ENCODE measurements at places on chromosomes 6 and 20.

DNA sequence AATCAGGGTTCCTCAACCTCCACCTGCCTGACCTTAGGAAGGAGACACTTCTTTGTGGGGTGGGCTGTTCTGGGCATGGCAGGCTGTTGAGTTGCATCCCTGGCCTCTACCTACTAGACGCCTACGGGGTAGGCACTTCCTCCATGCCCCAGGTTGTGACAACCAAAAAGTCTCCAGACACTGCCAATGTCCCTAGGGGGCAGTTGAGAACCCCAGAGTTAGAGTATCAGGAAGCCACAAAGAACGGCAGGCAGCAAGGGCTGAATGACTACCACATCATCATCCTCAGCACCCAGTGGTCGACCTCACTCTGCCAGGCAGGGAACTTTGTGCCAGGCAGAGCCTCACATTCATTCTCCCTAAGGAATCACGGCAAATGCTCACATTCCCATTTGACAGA is 21.5 kb downstream of the PMEPA1 start:
- DNase-seq, result no peak

DNA sequence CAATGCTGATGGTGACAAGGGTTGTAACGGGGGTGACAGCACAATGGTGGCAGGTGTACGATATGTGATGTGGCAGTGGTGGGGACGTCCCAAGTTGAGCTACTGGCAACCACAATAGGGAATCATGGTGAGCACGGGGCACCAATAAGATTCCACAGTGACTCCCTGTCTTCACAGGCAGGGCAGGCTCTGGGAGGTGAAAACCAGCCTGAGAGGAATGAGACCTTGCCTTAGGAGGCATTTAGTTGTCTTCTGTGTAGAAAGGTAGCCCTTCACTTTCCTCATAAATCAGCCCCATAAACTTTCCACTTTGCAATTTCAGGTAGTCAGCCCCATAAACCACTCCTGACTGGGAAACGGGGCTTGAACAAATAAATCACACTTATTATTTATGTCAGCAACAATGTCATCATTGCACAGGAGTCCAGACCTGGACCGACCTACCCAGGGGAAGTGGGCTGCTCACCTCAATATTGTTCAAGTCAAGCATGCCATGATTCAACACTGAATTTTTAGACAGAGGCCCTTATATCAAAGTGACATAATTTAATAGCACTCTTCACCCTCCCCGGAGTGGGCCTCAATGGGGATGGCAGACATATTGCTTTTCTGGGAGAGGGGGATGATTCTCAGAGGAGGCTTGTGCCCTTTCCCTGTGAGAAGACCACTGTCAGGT is 150.8 kb downstream of the CDC5L start:
- DNase-seq, result no peak

GRCh38 chr6:163596174-163596573 is 181.7 kb downstream of the QKI start:
- no peak for DNase-seq

DNA sequence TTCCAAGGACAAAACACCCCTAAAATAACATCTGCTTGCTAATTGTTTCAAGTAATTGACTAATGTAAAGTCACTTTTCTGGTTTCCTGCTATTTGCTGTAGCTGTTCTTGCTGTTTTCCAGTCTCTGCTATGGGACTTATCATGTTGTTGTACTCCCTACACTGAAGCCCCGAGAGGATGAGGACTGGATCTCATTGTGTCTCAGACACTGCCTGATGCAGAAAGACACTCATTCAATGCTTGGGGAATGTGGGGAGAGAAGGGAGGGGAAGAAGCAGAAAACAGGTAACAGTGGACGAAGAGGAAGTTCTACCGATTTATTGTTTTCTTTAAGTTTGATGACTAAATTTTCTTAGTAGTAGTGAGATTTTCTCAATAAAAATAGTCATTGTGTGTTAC is 79.8 kb downstream of the DOK5 start:
- no peak for DNase-seq

DNA sequence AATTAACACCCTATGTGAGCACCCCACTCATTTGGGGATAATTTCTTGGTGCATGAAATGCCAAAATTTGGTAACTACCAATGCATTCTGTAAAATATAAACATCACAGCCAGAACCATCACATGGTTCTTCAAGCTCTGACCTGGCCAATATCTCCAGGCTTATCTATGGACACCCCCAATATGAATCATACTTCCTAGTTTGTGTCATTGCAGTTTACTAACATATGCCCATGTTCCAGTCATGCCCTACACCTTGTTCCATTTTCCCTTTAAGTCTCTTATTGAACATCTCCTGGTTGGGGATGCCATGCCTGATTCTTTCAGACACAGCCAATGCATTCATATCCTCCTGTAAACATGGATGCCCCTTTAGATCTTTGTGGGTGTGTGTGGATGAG is 572.8 kb upstream of the BTBD3 start:
- DNase-seq, result no peak

DNA sequence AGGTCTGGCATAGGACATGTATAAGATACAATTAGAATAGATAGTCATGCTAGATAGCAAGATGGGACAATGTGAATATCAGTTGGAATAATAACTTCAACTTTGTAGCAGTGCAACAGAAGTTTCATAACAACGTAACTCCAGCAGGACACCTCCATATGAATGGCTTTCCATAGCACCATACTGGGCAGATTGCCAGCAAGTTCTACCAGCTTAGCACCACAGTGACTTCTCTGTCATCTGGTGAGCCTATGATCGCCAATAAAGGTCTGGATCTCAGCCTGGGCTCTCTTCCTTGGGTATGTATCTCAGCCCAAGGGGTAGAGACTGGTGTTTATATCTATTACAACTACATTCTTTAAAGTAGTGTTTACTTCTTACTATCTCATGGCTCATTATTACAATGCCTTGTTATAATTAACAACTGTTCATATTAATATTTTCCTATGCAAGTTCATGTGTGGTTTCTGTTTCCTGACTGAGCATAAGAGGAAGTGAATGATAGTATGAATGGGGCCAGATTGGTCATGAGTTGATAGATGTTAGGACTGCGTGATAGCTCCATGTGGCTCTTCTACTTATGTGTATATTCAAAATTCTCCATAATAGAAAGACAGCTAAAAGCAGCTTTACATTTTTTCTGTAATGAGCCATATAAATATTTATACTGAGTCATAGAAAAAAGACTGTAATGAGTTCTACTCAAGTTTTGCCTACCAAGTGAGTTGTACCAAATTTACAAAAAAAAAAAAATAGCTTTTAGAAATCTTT is 22.9 kb downstream of the HTR1B start:
- no peak for DNase-seq

- no peak for DNase-seq
Observed at GRCh38 chr6:161748535-161749416, 474.9 kb upstream of the AGPAT4 start.

DNA sequence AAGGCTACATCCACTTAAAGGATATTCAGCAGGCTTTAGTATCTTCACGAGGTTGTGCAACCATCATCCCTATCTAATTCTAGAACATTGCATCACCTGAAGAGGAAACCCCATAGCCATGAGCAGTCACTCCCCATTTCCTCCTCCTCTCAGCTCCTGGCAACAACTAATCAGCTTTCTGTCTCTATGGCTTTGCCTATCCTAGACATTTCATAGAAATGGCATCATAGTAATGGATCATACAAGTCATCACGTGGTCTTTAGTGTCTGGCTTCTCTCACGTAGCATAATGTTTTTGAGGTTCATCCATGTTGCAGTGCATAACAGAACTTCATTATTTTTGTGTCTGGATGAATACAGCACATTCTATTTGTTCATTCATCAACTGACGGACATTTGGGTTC is 20.5 kb downstream of the SNAI1 start:
- no peak for DNase-seq

DNA sequence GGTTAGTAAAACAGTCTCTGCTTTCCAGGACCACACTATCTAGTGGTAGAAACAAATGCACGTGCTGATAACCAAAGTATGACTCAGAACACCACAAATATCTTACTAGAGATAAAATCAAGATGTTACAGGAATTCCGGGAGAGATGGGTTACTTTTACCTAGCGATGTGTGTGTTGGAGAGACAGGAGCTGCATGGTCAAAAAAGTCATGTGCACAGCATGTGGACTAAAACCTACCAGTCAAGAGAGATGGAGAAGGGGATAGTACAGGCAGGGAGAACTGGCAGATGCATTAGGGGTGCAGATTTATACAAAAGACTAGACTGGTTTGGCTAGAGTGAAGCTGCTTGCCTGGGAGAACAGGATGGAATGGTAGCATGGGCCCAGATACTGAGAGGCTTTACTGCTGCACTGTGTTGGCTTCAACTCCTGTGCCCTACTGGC is 75.3 kb upstream of the MRAP2 start:
- DNase-seq, result no peak

- no peak for DNase-seq
Observed at GRCh38 chr6:69594405-69594804, 202.4 kb downstream of the LMBRD1 start.

DNA sequence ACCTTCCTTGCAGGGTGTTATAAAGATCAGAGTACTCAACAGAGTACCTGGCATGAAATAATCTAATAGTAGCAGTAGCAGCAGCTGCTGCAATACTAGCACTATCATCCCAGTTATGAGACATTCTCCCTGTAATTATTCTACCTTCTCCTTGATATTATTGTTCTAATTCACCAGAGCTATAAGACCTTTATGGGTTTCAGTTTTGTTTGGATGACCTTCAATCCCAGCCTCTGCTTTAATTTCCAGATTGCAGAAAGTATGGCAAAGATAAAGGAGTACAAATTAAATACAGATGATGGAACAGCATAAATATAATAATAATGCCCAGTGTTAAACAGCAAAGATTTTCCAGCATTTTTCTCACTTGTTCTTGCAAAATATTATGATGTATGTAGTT is 150.5 kb upstream of the MYLIP start:
- DNase-seq, result no peak

- peak; percentile 24 for DNase-seq
Observed at GRCh38 chr20:38674092-38674764, 50.1 kb upstream of the SLC32A1 start.

DNA sequence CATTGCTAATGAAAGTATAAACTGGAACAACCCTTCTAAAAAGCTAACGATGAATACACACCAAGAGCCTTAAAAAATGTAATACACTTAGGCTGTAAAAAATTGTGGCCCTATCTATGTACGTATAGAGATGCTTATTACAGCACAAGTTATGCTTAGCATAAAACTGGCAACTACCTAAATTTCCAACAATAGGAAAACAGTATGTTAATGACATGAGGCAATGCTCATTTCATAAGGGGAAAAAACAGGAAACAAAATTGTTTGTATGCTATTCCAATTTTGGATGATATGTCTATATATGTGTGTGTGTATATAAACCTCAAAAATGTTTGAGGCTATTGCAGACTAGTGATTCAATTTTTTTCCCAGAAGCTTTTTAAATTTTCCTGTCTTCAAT is 82.5 kb downstream of the DTNBP1 start:
- no peak for DNase-seq

- no peak for DNase-seq
Observed at GRCh38 chr20:42161228-42161829, 543.2 kb upstream of the CHD6 start.

- no peak for DNase-seq
Observed at GRCh38 chr6:11292091-11292490, 59.6 kb upstream of the NEDD9 start.

DNA sequence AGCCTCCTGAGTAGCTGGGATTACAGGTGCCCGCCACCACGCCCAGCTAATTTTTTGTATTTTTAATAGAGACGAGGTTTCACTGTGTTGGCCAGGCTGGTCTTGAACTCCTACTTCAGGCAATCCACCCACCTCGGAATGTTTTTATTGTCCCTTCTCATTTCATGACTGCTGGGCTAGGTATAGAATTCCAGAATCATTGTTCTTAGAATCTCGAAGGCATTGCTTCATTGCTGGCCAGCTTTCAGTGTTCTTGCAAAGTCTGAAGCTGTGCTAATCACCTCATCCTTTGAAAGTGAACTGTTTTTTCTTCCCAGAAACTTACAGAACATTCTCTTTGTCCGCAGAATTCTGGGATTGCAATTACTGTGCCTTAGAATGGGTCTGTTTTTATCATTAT is 49.0 kb downstream of the PTPN1 start:
- DNase-seq, result no peak

GRCh38 chr6:54419885-54420284 is 111.6 kb downstream of the TINAG start:
- no peak for DNase-seq

DNA sequence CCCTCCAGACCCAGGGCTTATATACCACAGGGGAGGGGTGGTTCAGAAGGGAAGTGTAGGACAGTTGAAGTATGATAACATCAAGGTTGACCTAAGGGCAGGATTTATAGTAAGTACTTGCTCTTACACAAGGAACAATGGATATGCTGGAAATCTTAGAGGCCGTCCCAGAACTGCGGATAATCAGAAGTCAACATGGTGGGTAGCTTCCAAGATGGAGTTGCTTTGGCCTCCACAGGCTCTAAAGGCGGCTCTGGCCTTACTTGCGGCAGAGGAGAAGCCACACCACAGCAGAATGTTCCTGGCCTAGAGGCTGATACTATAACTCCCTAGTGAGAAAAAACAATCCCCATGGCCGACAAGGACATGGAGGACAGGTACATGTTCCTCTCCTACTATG is 344.7 kb downstream of the CDC5L start:
- no peak for DNase-seq

DNA sequence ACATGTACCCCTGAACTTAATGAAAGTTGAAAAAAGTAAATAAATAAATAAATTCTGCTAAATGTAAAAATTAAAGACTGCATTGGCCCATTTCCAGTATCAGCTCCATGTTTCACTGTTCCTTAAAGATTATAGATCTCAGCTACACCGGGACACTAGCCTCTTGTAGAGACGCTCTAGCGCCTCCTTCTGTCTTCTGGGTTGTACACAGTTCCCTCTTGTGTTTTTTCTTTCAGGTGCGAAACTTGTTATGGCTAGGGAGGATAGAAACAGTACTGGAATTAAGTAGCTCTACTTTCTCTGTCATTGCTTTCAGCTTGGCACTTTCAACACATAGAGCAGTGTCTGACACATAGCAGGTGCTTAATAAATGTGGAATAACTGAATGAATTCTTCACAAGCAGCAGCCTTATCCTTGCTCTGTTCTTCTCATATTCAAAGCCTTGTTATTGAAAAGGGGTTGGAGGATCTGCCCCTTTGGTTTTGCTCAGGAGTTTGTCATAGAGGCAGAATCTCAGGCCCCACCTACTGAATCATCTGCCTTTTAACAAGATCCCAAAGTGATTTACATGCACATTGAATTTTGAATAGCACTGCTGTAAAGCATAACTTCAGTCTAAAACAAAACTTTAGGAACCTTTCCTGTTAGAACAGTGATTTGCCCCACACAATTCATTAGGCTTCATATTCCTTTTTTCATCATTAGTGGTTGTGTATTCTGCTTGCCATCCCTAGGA is 92.3 kb downstream of the FIG4 start:
- DNase-seq, result no peak

- DNase-seq, result no peak
Observed at GRCh38 chr20:38161412-38161774, 3.7 kb downstream of the TGM2 start.

DNA sequence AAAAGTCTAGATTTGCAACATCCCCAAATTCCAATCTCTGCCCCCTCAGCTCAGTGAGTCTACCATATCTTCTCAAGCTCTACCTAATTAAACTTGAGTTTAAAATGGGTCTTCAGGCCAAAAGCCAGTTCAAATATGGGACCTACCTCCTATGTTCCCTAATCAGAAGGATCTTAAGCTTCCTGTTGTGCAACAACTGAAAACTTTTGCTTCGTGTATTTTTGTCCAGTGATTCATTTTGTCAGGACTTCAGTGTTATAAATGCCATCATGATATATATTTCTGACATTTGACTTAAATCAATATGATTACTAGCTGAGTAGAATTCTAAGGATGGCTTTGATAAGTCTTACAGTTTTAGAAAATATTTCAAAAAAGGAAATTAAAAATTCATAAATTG is 622.6 kb upstream of the PTCHD4 start:
- DNase-seq, result no peak
